ENCODE measurements at places on chromosomes 16 and 17.

DNA sequence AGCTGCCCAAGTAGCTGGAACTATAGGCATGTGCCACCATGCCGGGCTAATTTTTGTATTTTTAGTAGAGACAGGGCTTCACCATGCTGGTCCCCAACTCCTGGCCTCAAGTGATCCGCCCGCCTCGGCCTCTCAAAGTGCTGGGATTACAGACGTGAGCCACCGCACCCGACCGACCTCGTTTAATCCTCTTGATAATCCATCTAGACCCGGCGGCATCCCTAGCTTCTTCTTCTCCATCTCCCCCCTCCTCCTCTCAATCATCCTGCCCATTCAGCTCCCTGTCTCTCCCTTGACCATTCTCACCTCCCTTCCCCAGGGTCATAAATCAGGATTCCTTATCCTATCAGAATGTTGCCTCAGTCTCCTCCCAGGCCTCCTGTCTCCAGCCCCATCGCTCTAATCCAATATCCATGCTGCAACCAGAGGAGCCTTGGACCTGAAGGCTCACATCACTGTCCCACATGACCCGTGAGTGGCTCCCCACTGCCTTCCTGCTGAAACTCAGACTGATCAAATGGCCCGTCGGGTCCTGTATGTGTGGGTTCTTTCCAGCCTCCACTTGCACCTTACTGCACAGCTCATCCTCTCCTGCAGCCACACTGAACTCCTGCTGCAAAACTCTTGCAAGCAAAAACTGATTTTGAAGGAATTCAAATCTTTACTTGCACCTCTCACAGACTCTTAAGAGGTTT lies 74.1 kb upstream of the CDH5 start:
- no peak for DNase-seq

GRCh38 chr16:51321251-51321650 lies 170.2 kb upstream of the SALL1 start:
- no peak for DNase-seq

- DNase-seq = no peak
Observed at GRCh38 chr17:66438101-66438500, 135.7 kb downstream of the PRKCA start.

- no peak for DNase-seq
Observed at GRCh38 chr17:67227488-67227887, 17.5 kb downstream of the HELZ start.

- peak; percentile 25 for DNase-seq
Observed at GRCh38 chr16:71855937-71856662, 10.3 kb downstream of the ATXN1L start.

- DNase-seq = no peak
Observed at GRCh38 chr16:822174-822908, 21.8 kb upstream of the GNG13 start.

- no peak for DNase-seq
Observed at GRCh38 chr16:20683812-20684211, 13.7 kb downstream of the ACSM1 start.

DNA sequence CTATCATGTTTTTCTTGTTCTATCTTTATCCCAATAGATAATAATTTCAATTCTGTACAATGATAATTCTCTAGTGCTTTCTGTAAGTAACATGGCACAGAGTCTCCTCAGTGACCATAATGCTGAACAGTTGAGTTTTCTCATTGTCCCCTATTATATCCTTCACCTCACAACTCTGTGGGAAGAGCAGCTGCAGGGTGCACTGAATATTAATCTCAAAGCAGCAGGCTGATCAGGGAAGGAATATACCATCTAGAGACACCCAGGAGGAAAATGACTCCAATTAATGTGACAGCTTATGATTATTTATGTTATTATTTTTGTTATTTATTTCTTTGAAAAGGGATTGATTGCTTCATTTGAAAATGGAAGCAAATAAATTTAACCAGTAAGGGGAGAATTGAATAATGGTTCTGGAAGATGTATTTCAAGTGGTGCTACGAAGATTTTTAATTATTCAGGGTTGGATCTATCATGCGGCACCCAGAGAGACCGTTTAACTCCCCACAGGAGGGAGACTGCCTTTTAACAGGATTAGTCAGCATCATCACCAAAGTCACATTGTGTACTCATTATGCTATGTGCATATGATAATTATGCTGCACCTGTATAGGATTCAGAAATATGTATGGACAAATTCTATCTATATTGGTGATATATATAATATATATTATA lies 1015.7 kb upstream of the GOT2 start:
- DNase-seq = no peak
